ENCODE measurements at places on chromosomes 7 and 10. TPM values are rescaled to one million over a fixed set of nuclear protein-coding genes. Genes with fewer than 3 reads are reported as not detected.

DNA sequence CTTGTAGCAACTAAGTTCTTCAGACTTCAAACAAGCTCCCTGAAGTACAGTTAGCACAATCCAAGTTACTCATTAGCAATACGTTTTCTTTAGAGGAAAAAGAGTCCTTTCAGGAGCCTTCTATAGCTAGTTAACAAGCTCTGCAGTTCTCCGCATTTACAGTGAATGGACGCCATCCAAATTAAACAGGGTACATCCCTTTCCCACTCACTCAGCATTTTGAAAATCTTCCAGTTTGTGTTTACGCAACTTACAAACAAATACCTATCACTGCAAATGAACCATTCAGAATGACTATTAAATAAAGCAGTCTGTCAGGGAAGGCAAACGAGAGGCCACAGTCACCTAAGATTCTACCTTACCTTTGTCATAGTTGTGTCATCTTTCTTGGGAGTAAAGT is 84.5 kb downstream of the RNF32 start:
- no peak for DNase-seq

GSTO2 gene
- total RNA-seq = 26.7 TPM

GRCh38 chr10:33735464-33735923 is 401.0 kb upstream of the NRP1 start:
- DNase-seq = no peak

DNA sequence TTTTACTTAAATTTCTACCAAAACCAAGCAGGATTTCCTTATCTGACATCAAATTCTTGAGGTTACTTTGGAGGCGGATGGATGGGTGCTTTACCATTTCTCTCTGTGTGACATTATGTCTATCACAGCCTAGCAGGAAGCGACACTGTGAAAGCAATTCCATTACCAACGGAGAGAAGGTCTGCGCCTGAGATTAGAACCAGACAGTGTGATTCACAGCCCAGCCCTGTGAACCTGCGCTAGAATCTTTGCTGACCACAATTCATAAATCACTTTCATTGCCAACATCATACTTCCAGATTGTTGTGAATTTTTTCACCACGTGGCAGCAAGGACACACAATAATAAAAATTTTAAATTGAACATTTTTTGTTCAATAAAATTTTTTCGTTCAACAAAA is 126.5 kb downstream of the CUBN start:
- no peak for DNase-seq

- no peak for DNase-seq
Observed at GRCh38 chr7:29391262-29391661, 172.4 kb upstream of the PRR15 start.

ADARB2 gene
- total RNA-seq = not detected

- no peak for DNase-seq
Observed at GRCh38 chr7:4226524-4226882, 455.6 kb upstream of the FOXK1 start.

- peak; percentile 79 for DNase-seq
Observed at GRCh38 chr7:100865938-100866728, 1.1 kb upstream of the TRIP6 start.

FXYD4 gene
- not detected for total RNA-seq

- DNase-seq = no peak
Observed at GRCh38 chr10:113148901-113149300, 198.9 kb downstream of the TCF7L2 start.

CCDC201 gene
- not detected for total RNA-seq

DNA sequence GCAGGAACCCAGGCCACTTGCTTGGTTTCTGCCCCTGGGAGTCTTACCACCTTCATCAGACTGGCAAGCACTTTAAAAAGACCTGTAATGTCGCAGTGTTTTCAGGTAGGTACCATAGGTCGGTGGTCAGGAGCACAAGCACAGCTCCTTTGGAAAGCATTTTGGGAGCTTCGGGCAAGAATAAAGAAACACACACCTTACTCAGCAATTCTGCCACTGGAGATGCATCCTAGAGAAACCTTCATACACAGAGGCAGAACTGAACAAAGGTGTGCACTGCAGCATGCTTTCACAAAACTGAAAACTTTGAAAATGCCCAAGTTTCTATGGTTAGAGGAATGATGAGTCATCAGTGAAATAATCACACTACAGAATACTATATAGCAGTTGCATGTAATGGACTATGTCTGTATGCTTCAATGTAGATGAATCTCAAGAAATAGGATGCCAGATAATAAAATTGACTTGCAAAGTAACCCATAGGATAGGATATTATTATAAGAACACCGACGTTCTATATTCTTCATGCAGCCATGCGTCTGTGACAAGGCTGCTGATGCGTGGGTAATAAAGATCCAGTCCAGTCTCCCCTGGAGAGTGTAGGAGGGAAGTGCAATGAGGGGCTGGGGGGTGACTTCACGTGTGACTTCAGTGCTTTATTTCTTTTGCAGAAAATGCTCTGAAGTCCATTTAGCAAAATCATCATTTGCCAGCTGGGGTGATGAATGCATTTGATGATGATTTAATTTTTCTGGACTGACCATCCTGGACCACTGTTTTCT is 309.5 kb downstream of the WDR37 start:
- no peak for DNase-seq

DNA sequence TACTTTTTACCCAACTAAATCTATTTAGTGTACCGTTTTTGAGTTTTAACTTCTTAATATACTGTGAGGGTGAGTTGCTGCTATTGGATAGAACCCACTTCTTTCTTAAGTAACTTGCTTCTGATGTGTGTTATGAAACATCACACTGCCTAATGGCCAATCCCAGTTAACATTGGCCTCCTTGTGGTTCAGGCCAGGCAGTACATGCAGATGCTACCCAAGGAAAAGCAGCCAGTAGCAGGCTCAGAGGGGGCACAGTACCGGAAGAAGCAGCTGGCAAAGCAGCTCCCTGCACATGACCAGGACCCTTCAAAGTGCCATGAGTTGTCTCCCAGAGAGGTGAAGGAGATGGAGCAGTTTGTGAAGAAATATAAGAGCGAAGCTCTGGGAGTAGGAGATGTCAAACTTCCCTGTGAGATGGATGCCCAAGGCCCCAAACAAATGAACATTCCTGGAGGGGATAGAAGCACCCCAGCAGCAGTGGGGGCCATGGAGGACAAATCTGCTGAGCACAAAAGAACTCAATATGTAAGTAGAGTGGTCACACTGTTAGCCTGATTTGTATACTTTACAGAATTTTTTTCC is 39.7 kb downstream of the TES start:
- DNase-seq = peak; percentile 32

- no peak for DNase-seq
Observed at GRCh38 chr10:62856021-62856420, 39.9 kb upstream of the EGR2 start.

DNA sequence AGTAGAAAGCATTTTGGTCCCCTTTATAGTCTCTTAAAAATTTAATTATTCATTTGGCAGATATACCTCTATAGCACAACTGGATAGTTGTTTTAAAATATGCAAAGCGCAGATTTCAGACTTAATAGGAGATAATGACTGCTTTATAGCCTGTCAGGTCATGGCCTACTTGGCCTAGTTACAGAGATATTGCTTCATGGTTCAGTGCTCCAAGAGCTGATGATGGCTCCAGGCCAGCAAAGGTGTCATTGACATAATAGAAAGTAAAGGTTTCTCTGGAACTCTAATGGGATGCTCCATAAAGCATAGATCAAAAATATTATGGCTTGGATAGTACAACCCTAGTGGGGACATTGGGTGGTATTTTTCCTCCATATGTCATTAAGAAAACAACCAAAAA is 285.7 kb downstream of the NXPH1 start:
- DNase-seq = no peak

DNA sequence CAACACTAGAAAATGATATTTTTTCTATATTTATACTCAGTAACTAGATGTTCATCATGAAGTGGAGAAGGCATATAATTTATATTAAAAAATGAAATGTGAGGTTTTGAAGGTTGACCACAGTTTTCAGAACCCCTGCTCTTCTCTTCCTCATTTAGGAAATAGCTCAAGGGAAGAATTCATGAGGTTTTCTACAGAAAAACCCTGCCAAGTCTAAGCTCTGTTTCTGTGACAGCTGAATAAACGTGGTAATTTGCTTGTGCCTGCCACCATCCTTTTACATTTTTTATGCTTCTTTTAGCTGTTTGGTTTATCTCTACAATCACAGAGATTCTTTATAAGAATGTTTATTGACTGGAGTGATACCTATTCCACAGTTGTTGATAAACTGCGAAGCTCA is 630.3 kb upstream of the POT1 start:
- no peak for DNase-seq

LEP gene
- total RNA-seq = not detected

DNA sequence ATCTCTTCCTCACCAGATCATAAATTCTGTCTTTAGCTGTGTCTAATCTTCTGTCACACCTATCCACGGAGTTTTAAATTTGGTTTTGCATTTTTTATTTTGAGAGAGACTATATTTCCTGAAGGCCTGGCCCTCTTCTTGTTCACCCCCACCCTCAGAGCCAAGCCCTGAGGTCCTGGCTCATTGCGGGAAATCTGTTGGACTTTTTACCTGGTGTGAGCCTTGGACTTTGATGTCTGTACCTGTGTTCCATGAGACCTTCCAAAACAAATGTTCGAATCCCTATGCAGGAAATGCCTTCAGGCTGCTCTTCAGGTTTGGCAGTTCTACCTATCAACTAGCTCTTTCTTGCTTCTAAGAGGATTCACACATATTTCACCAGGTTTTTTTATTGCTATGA is 175.2 kb upstream of the GRB10 start:
- no peak for DNase-seq

SPDYE11 gene
- not detected for total RNA-seq

RPP38 gene
- 25.8 TPM for total RNA-seq

DNA sequence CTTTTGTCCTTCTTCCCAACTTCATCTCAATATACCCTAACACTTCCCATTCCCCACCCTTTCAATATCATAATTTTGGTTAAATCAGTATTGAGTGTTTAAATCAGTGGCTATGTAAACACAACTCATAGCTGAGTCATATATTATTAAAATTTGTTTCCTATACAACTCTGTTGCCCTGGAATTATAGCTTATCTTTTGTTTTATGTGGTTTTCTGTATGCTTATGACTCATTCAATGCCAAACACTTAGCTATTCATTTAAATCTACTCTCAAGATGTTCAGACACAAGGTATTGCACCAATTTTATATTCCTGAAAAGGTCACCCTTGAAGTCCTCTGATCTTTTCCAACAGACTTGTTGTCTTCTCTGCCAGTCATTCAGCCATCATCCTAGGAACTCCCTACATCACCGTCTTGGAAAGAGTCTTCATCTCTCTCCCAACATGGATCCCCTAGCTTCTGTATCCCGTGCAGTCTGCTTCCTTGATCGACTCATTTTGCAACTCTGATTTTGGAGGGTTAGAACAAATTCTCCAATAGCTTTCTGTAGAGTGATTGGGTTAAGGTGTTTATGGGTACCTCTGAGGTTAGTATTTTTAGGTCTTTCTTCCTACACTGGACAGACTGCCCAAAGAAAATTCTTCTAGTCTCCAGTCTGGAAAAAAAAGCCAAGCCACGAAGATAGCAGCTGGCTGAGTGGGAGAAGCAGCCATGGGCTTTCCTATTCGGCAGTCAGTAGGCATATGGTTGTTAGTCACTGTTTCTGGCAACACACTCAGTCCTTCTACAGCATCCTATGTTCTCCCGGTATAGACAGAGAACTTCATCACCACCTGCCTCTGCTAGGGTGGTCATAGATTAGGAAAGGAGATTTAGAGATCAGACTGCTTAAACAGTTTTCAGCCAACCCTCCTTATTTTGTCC is 102.1 kb downstream of the CRPPA start:
- DNase-seq = peak; percentile 25

GRCh38 chr10:44467900-44468299 is 83.0 kb upstream of the CXCL12 start:
- no peak for DNase-seq

DNA sequence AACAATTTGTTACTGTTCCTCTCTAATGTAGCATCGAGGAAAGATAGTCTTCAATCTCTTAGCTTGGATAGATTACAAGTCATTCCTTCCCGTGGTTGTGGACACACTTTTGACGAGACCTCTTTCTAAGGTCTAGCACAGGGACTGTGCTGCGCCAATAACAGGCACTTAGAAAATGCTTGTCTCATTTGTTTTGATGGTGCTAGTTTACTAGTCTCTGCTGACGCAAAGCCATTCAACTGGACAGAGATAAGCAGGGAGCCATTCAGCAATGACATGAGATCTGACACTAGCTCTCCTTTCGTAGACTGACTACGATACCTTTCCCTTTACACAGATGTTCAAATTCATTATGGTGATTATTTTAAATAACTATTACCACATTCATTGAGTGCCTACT is 6.4 kb upstream of the JAZF1 start:
- DNase-seq = no peak

ADAM22 gene
- 3.2 TPM for total RNA-seq

DNA sequence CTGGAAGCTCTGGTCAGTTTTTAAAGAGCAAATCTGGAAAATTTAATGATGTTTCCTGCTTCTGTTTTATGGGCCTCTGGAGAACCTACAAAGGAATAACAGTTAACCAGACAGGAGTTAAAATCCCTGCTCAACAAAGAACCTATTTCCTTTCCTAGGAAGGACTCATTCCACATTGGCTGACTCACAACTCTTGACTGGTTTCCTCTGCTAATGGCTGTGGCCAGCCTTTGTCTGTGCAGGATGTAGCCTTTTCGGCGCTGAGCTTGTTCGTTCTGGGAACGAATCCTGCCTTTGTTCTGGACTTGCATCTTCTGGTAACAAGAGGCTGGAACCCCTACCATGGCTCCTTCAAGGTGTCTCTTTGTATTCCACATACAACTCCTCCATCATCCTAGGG is 112.8 kb upstream of the PDCD4 start:
- no peak for DNase-seq

DNA sequence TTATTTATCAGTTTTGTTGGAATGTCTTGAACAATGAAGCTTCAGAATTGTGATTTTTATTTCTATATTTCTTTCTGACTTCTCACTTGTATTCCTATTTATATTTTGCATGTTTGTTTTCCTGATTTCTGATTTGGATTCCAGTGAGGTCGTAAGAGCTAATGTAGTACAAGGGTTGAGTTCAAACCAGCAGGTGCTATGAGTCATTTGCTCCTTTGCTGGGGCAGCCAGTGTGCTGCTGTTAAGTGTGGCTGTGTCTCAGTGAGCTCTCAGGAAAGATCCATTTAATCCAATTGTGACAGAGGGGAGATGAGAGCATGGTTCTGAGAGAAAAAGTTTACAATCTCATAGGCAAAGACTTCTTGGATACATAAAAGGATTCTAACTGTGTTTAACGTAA is 48.6 kb downstream of the MCU start:
- DNase-seq = peak; percentile 66

GIMAP2 gene
- 4.7 TPM for total RNA-seq

DNA sequence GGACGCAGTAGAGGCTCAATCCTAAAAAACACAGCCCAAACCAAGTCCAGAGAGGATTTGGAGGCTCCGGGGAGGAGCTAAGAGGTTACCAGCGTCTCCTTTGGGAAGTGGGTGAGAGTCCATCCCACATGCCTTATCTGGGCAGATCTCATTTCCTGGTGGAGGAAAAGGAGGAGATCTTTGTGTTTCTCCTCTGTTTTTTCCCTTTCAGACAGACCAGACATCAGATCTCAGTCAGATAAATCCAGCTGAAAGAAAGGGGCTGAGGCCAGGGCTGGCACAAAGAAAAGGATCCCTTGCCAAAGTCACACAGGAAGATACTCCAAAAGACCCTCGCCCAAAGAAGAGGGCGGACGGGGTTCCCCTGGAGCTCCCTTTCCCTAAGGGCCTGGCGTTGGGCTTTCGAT is 58.3 kb upstream of the COMTD1 start:
- DNase-seq = no peak
